ENCODE measurements at places on chromosomes 12 and 14.

GRCh38 chr14:24299255-24300191, at the start of the genes DHRS1 and NOP9:
TSS of gene DHRS1 (minus strand) at chr14:24299780. CDS start at chr14:24299106, 674 bp downstream.
TSS of gene NOP9 (plus strand) at chr14:24299850. CDS start at chr14:24299955, 105 bp downstream.
- DNase-seq: peak; percentile 91

DNA sequence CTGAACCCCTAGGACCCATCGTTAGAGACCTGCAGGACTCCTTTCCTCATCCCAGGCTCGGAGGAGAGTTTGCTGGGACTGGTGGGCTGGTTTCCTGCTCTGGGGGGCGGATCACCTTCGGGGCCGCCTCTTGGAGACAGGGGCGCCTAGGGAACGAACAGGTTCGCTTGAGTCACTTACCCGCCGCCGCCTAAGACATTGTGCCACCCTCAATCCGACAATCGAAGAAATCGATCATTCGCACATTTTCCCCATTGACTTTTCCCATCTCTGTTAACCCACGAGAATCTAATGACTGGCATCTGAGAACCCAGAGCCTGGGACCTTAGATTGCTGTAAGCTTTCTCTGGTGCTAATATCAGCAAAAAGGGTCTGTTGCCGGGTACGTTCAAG, 322 bp downstream of the SLC39A9 start:
- no peak for DNase-seq

DNA sequence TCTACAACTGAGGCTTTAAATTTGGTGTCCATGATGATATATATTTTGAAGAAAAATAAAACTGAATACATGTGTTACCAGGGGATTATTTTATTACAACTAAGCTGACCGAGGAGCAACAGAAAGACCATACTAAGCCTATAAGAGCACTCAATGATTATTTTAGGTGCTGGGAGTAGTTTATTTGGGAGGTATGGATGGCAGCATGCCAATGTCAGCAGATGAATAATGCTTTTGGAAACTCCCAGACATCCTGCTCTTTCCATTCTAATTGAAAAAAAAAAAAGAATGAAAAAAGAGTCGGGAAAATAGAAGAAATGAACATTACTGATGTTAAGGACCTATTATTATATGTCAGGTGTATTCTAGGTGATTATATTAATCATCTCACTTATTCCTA, 441.2 kb downstream of the BTG1 start:
- peak; percentile 30 for DNase-seq

- DNase-seq: no peak
These were observed 1064.1 kb upstream of the FLRT2 start for GRCh38 chr14:84465880-84466279.

- DNase-seq: peak; percentile 25
These were observed 15.1 kb downstream of the POU6F1 start for GRCh38 chr12:51202718-51203117.

Data from lung microvascular endothelial cell (primary cell).